ENCODE measurements at places on chromosomes 13 and 19. TPM values are rescaled to one million over a fixed set of nuclear protein-coding genes. Genes with fewer than 3 reads are reported as not detected.

The FSD1 gene
- total RNA-seq, result 14.9 TPM

The THSD8 gene
- total RNA-seq, result 0.43 TPM

The TMIGD2 gene
- not detected for total RNA-seq

The LYPD5 gene
- total RNA-seq, result 1.9 TPM

The NBEA gene
- 3.6 TPM for total RNA-seq

The RBM26 gene
- total RNA-seq, result 10.7 TPM

The BRCA2 gene
- total RNA-seq, result 1.0 TPM

The SIGLEC12 gene
- total RNA-seq, result not detected

The POGLUT2 gene
- 8.6 TPM for total RNA-seq

The CEACAM16 gene
- total RNA-seq, result not detected

The ZNF880 gene
- total RNA-seq, result 40.5 TPM

The DAND5 gene
- not detected for total RNA-seq

The SLC7A9 gene
- 0.26 TPM for total RNA-seq

The TMEM150B gene
- total RNA-seq, result not detected

The ZMYM2 gene
- total RNA-seq, result 36.7 TPM

The SKA3 gene
- total RNA-seq, result 1.3 TPM

The CYP4F3 gene
- under 0.01 TPM for total RNA-seq

The ZNF714 gene
- 3.3 TPM for total RNA-seq

The DNAAF3 gene
- 0.26 TPM for total RNA-seq

The HDGFL2 gene
- 82.7 TPM for total RNA-seq

The NRTN gene
- under 0.01 TPM for total RNA-seq
